ENCODE measurements at places on chromosomes 12 and 14.
A peak's percentile ranks its signal among the peaks of the same experiment; 100 is the strongest.

- DNase-seq, result no peak
Observed at GRCh38 chr12:52582486-52582885, 8.8 kb upstream of the KRT74 start.

DNA sequence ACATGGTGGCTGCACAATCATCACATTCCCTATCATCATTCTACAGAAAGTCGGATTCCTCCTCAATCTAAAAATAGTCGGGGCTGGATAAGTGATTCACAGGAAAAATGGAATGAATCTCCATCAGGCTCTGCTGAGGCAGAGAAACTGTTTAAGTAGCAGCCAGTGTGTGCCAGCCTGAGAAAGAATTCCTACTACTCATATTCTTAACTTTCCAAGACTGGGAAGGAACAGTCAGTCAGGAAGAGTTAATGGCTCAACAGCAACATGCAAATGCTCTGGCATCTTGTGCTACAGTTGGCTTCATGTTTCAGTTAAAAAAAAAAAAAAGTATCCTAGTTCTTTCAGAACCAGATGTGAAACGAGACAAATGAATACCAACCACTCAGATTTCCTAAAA, 187.0 kb downstream of the GRIP1 start:
- no peak for DNase-seq

GRCh38 chr12:106214571-106214970, 33.2 kb downstream of the CKAP4 start:
- no peak for DNase-seq

GRCh38 chr12:93571925-93572711, at the start of gene SOCS2:
Gene SOCS2 (plus strand): TSS chr12:93572675. CDS start chr12:93572898, 223 bp downstream.
- DNase-seq, result no peak

- no peak for DNase-seq
Observed at GRCh38 chr14:100054316-100055075, 10.7 kb upstream of the EVL start.

GRCh38 chr14:101009531-101009930, 106.0 kb upstream of the RTL1 start:
- DNase-seq, result no peak

GRCh38 chr12:125072496-125072895, 7.3 kb downstream of the AACS start:
- no peak for DNase-seq

- no peak for DNase-seq
Observed at GRCh38 chr12:80272387-80272915, 171.6 kb upstream of the PTPRQ start.

- no peak for DNase-seq
Observed at GRCh38 chr12:30965613-30965985, 39.1 kb downstream of the TSPAN11 start.

DNA sequence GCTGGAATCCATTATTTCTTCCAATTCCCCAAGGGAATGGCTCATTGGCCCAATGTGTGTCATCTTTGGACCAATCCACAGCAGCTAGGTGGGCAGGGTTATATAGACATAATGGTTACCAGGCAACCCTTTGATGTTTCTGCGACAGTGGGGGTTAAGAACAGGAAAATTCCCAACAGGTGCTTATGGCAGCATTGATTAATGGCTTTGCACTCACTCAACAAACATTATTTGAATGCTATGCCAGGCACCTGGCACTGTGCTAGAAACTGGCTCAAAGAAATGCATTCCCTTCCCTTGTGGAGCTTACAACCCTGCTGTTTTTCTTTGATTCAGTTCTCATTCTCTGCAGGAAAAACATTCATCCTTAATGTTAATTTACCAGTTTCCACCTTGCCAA, 1221.0 kb downstream of the AACS start:
- DNase-seq, result no peak

- peak; percentile 45 for DNase-seq
Observed at GRCh38 chr14:99946652-99947489, 118.4 kb upstream of the EVL start.

DNA sequence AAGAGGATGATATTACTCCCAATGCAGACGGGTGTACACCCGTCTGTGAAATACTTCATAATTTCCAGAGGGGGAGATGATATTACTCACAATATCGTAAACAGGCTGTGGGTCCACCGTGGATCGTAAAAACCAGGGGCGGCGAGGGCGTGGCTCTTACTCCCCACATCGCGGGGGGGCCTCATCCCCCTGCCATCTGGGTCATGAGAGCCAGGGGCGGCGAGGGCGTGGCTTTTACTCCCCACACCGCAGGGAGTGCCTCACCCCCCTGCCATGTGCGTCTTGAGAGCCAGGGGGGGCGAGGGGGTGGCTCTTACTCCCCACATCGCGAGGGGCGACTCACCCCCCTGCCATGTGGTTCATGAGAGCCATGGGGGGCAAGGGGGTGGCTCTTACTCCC, 86.2 kb upstream of the GNG2 start:
- DNase-seq, result no peak

- no peak for DNase-seq
Observed at GRCh38 chr14:100067481-100067880, 2.3 kb downstream of the EVL start.

GRCh38 chr12:122942637-122943036, 23.6 kb downstream of the ABCB9 start:
- DNase-seq, result no peak
